Vein endothelial cell (primary cell): ENCODE measurements at places on chromosomes 6 and 20. TPM values are rescaled to one million over a fixed set of nuclear protein-coding genes. Genes with fewer than 3 reads are reported as not detected.

SLC22A7 gene
- not detected in 2 replicates for total RNA-seq

DACT2 gene
- total RNA-seq = not detected in 2 replicates

SLC22A16 gene
- not detected in 2 replicates for total RNA-seq

C6orf163 gene
- total RNA-seq = 2.9 and 3.8 TPM in 2 replicates

CGA gene
- not detected in 2 replicates for total RNA-seq

FAM83B gene
- total RNA-seq = not detected in 2 replicates

TUBB2A gene
- total RNA-seq = 56.8 and 69.6 TPM in 2 replicates

FGD2 gene
- total RNA-seq = not detected in 2 replicates

BNIP5 gene
- total RNA-seq = not detected in 2 replicates

TULP1 gene
- total RNA-seq = not detected in 2 replicates

PPP1R10 gene
- 41.1 and 44.7 TPM in 2 replicates for total RNA-seq

SNAP25 gene
- total RNA-seq = not detected in 2 replicates

CYP39A1 gene
- 0.33 and 0.38 TPM in 2 replicates for total RNA-seq

TRERF1 gene
- total RNA-seq = under 0.01 and 0.10 TPM in 2 replicates

CDH26 gene
- total RNA-seq = 0.10 TPM in 1 of 2 replicates, not detected in the other

SYNDIG1 gene
- not detected in 2 replicates for total RNA-seq

MATN4 gene
- 0.33 TPM in 1 of 2 replicates, not detected in the other for total RNA-seq

SALL4 gene
- 0.38 and 0.65 TPM in 2 replicates for total RNA-seq

HLA-DPA1 gene
- total RNA-seq = 0.33 TPM in 1 of 2 replicates, not detected in the other

VPS16 gene
- total RNA-seq = 34.6 and 37.6 TPM in 2 replicates

TRPC4AP gene
- 105 and 132 TPM in 2 replicates for total RNA-seq

FAXC gene
- total RNA-seq = 0.19 and 0.65 TPM in 2 replicates

PBOV1 gene
- total RNA-seq = not detected in 2 replicates
